Pericardium fibroblast (primary cell): ENCODE measurements at places on chromosomes 3 and 15. TPM values are rescaled to one million over a fixed set of nuclear protein-coding genes. Genes with fewer than 3 reads are reported as not detected.

Gene STAB1
- 0.47 and 1.4 TPM in 2 replicates for total RNA-seq

Gene GOLGA8J
- 0.09 TPM in 1 of 2 replicates, not detected in the other for total RNA-seq

Gene CIB2
- 2.7 and 4.2 TPM in 2 replicates for total RNA-seq

Gene FSTL1
- total RNA-seq = 1,426 and 1,923 TPM in 2 replicates
